ENCODE measurements at places on chromosomes 5 and 9.

GRCh38 chr5:132239776-132240175 lies 12.1 kb upstream of the P4HA2 start:
- DNase-seq, result no peak

GRCh38 chr5:115033861-115034260 lies 135.8 kb downstream of the TRIM36 start:
- DNase-seq, result peak; percentile 30

- no peak for DNase-seq
These were observed 292.8 kb downstream of the ARHGEF28 start for GRCh38 chr5:73918791-73919221.

- no peak for DNase-seq
These were observed 279.7 kb downstream of the NPR3 start for GRCh38 chr5:32990593-32991420.

DNA sequence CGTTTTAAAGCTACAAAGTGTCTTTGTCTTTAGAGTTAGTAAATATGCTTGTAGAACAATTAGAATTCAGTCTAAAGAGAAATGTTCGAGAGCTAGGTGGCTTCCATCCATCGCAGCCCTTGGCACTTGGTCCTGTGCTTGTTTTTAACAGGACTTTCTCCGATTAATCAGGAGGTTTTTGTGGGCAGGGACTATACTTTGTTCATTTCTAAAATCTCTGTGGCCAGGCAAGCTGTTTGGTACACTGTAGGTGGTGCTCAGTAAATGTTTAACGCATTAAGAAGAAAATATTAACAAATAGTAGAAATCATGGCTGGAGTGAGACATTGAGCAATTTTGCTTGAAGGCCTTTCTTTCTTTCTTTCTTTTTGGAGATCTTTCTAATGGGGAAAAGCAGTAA lies 20.8 kb downstream of the AGXT2 start:
- DNase-seq, result no peak
